GM23248 (cell line): ENCODE measurements at places on chromosomes 12 and 14.

DNA sequence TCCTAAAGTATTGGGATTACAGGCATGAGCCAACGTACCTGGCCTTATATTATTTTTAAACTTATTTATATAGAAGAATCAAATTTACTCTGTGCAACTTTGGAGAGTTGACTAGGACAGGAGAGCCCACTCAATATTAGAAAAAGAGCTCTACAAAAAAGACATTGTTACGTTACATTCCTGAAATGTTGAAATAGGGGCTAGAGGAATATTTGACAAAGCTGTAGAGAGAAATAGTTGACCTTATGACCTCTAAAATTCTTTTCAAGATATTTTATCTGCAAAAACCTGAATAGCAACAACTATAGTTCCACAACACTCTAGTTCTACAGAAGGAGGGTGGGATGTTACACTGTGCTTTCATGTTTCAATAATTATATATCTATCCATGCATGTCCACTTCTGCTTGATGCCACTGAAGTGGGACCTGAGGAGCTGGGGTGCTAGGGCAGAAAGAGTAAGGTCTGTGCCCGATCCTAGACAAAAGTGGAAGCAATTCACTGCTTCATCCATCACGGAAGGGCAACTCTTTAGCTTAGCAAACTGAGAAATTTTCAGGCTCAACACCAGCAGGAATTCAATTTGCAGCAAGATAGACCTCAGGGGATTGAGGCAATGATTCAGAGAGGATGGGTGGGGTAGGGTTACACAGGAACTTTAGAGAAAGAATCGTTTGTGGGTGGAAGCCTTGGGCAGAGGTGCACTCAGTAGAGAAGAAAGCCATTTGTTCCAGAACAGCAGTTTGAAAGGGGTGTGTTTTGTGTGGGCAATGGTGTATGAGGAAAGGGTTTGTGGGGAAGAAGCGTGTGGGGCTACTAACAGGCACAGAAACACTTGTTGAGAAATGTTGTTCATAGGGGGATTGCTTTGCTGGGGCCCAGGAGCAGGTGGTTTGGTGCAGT is 16.0 kb upstream of the RNASE10 start:
- DNase-seq: peak; percentile 47

GRCh38 chr14:77177702-77178101 is 3.9 kb upstream of the TMEM63C start:
- DNase-seq: no peak

DNA sequence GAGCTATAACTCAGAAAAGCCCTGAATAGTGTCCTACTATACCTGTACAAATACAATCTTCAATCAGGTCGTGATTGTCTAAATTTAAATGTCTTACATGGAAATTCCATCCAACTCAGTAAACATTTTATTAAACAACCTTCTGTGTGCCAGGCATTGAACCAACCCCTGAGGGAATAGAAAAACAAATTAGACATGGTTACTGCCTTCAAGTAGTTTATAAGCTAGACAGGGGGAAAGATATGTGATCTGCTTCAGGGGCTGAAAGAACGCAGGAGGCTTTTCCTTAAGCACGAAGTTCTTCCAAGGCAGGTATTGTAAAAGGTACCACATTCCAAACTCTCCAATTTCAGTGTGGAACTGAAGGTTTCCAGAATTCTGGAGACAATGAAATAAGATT is 39.7 kb upstream of the STAB2 start:
- no peak for DNase-seq

GRCh38 chr12:116880817-116881324 is 370 bp downstream of the HRK start:
- peak; percentile 67 for DNase-seq

- no peak for DNase-seq
Observed at GRCh38 chr12:106712768-106713167, 61.7 kb upstream of the RIC8B start.

DNA sequence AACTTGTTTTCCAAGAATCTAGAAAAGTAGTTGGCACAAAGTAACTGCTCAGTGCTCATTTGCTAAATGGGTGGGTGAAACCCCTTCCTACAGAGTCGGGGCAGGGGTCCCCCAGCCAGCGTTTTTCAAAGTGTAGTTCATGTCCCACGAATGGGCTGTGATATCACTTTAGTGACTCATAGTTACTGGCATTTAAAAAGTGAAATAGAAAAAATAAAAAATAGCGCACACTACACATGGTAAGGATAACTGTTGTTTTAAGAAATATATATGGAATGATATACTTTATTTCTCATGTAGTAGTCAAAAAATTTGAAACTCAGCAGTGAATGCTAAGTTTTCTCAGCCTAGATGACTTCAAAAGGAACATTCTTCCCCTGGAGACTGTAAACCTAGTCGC is 250.4 kb downstream of the CHST11 start:
- DNase-seq: peak; percentile 44

DNA sequence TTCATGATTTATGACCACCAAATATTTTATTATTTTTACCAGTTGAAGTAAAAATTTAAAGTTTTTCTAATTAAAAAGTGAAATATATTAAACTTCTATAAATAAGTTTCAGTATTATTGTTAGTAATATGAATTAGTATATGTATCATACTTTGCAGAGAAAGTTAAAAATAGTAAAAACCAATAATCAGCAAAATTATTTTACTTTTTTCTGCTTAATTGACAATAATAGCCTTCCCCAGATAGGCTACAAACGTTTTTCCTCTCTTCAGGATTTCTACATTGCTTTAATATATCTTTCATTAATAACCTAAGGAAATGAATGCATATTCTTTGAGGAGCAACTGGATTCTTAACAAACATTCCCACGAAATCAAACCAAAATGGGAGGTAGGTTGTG is 543.5 kb downstream of the ETNK1 start:
- no peak for DNase-seq

DNA sequence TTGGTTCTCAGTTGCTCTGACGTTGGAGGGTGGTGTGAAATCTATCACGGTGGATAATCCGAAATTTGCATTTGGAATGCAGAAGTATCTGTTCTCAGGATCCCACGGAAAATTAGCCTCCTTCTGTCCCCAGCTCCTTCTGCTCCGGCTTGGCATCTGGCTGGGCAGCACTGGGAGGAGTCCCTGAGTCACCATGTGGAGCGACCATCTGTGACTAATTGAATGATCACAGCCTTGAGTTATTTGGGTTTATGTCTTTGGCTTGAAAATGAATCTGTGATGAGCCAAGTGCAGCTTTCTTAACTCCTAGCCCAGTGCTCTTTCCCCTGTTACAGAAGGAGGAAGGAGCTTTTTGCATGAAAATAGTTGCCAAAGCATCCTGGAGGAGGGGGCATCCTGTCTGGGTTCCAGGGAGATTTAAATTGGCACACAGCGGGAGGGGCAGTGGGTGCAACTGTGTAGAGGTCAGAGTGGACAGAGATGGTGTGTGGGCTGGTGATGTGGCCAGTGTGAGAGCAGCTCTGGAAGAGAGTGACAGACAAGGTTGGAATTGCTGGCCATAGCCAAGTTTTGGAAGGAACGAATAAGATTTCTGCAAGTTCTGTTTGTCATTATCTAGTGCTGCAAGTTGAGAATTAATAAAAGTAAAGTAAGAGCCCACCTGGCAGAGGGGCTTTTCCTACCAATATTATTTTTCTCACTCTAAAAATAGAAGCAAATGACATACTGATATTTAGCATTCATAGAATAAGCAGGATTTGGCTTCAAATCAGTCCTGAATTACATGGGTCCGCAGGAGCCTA is 74.4 kb downstream of the SLC24A4 start:
- DNase-seq: peak; percentile 95

GRCh38 chr12:57772429-57773322 is at the start of gene EEF1AKMT3:
EEF1AKMT3 (plus strand) TSS chr12:57772614; CDS start chr12:57772725, 111 bp downstream.
- DNase-seq: peak; percentile 79

GRCh38 chr14:39431416-39432178 is 636 bp downstream of the FBXO33 start:
- DNase-seq: peak; percentile 78

GRCh38 chr14:22994762-22995275 is 12.5 kb upstream of the AJUBA start:
- DNase-seq: peak; percentile 64

GRCh38 chr14:71536927-71537772 is 395.1 kb upstream of the RGS6 start:
- DNase-seq: no peak

GRCh38 chr14:74211945-74212580 is 27.2 kb upstream of the VSX2 start:
- no peak for DNase-seq

DNA sequence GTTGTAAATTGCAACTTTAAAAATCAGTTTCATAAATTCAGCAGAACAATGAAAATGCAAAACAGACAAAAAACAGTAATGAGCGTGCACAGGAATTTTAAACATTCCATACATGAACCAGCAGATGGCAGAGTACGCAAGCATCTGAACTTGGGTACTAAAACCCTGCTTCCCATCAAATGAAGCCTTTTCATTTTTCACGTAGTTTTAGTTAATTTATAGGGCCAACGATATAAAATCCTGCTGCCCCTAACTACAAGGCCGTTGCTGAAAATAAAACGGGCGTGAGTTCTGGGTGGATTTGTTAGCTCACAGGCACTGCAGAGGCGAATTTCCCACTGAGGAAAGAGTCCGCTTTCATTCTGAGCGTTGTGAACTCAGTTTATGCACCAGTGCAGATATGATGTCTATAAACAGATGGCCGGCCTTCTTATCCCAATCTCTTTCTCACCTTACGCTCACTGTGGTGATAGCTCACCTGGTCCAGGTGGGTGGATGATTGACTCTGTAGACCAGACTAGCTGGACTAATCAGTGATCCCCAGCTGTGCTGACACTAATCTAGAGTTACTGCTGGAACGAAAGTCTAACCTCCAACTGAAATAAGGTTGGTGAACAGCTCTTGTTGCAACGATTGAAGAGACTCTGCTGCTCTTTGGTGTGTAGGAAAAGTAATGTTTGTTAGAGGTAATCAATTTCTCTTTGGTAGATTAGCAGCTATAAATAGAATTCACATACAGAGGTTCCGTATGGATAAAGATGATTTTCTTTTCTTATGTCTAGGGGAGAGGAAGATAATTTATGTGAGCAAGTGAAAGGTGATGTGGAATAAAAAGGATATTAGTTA is 89.2 kb downstream of the PDZRN4 start:
- DNase-seq: peak; percentile 75

DNA sequence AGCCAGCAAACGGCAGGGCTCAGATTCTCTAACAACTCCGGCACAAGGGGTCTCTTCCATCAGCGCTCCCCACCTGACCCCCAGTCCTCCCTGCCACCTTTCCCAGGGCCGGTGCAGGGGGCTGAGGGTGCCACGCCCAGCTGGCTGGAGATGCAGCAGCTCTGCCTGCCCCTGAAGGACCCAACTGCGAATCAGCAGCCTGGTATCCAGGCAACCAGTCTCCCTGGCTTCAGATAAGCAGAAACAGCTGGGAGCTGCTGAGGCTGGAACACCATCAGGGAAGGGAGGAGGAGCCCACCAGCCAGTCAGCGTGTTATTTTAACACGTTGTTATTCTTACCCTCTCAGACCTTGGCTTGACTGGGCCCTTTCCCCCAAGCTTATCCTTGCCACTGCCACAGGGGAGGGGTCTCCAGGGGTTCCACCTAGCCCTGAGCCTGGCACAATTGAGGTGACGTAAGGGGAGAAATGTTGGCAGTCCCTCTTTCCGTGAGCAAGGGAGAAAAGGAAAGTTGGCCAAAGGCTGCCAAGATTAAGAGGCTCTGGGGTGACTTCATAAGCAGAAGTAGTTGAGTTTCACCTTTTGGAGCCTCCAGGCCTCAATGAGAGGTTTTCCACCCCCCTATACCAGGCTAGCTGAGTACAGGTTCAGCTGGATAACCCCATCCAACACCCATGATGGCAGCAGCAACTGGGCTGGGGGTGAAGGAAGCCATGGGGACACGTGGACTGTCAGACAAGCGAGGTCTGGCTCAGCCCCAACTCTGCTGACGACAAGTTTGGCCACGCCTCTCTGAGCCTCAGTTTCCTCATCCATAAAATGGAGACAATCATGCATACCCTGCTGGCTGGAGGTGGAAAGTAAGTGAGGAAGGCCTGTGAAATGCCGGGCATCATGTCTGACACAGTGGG is 91.1 kb downstream of the IRF2BPL start:
- peak; percentile 96 for DNase-seq

- peak; percentile 64 for DNase-seq
Observed at GRCh38 chr14:53470351-53471043, 317.4 kb upstream of the DDHD1 start.

DNA sequence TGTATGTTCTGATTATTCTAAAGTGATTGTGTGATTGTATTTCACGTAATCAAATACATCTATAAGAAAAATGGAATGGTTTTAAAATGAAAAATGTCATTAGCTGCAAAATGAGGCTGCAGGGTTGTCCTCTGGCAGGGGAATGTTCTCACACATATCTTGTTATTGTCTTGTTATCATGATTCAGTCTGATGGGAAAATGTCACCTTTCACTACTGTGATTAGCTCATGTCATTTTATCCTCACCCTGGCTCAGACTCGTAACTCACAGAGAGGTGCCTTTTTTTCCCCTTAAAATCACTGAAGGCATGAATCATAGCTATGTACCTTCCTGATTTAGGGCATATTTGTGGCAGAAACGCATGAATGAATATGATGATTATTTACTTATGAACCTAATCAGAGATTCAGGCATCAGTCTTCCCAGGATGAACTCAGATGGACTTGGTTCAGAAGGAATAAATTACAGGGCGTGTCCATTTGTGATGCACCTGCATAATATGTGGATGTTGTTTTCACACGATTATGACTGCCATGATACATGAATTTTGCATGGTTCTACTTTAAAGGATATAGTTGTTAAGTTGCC is 1339.2 kb downstream of the AACS start:
- DNase-seq: no peak

- DNase-seq: no peak
Observed at GRCh38 chr12:111304642-111305071, 64.2 kb downstream of the PHETA1 start.

DNA sequence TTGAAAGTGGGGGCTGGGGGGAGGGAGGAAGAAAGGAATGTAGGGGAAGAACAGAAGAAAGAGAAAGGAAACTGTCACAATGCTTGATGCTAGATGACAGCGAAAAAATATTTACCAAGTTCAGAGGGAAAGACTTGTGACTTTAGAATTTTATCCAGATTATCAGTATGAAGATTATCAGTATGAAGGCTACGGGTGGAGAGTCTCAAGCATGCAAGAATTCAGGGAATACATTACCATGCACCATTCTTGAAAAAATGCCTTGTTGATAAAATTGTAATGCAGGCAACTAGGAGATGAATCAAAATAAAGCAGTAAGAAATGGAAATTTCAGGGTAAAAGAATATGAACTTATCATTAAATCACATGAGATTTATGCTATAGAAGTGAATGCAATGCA is 376.8 kb downstream of the PCNX1 start:
- DNase-seq: no peak

DNA sequence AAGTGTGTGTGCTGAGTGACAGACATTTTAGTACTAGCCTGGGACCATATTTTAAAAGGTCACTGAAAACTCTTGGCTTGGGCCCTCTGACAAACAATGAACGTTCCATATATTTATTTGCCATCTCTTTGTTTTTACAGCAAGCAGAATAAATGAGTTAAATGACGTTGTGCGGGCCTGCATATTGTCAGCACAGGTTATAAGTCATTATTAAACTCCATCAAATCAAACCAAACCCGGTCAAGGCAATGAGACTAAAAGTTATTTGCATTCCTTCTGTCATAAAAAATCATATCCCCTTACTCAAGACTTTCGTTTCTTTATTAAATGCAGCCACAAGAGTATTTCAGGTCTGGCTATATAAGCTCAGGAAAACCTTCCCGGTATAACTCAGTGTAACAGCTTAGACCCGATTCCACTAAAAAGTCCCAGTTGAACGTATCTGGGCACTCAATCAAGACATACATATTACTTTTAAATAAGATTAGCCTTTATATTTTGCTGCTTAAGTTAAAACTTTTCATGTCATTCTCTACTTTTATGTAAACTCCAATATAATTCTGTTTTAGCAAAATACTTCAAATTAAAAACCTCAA is 84.9 kb downstream of the DICER1 start:
- no peak for DNase-seq
